KBM-7 (cell line): ENCODE measurements at places on chromosomes 3 and 15.
A peak's percentile ranks its signal among the peaks of the same experiment; 100 is the strongest.

- DNase-seq, result no peak
These were observed 171.5 kb downstream of the IL5RA start for GRCh38 chr3:2938711-2939110.

DNA sequence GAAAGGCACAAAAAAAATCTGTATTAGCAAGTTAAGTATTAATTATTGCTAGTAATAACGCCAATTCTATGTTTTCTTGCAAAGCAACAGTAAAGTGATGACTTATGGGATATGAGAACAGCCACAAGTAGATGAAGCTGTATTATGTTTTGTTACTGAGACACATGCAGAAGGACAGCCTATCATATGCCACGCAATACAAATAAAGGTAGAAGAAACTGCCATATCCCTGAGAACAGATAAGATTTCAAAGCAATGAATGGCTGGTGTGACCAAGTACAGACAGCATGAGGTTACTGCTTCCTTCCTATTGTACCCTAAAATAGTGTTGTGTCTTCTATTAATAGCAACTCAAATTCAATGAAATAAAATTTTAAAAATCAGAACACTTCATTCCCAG, 26.7 kb downstream of the STAG1 start:
- no peak for DNase-seq

GRCh38 chr3:189512039-189512438, 119.2 kb upstream of the TP63 start:
- DNase-seq, result peak; percentile 7

DNA sequence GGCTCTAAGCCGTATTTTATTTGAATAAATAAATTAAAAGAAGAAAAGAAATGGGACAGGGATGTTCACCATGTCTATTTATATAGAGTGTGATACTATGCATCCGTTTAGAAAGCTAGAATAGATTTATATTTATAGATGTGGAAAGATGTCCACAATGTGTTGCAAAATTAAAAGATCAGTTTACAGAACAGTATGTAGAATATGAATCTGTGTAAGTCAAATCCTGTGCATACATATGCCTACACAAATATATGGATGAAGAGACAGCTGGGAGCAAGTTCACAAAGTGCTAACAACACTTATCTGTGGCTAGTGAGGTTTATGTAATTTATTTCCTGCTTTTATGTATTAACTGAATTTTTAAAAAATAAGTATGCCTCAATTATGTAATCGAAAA, 25.4 kb upstream of the SLMAP start:
- no peak for DNase-seq

DNA sequence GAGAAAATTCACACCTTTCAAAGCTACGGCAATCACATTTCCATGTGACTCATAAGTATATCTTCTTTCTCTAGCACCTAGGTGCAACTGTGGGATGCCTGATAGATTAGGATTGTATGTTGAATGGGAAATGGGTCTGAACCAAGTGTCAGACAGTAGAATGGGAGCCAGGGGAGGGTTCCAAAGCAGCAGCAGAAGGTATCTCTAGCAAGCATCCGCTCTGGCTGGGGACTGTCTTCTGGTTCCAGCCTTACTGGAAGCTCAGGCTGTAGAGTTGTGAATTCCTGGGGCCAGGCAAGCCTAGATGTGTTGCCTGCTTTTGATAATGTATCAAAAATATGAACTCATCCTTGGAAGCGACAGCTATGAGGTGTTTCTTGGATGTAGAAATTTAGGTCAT, 2.1 kb upstream of the CHL1 start:
- no peak for DNase-seq

DNA sequence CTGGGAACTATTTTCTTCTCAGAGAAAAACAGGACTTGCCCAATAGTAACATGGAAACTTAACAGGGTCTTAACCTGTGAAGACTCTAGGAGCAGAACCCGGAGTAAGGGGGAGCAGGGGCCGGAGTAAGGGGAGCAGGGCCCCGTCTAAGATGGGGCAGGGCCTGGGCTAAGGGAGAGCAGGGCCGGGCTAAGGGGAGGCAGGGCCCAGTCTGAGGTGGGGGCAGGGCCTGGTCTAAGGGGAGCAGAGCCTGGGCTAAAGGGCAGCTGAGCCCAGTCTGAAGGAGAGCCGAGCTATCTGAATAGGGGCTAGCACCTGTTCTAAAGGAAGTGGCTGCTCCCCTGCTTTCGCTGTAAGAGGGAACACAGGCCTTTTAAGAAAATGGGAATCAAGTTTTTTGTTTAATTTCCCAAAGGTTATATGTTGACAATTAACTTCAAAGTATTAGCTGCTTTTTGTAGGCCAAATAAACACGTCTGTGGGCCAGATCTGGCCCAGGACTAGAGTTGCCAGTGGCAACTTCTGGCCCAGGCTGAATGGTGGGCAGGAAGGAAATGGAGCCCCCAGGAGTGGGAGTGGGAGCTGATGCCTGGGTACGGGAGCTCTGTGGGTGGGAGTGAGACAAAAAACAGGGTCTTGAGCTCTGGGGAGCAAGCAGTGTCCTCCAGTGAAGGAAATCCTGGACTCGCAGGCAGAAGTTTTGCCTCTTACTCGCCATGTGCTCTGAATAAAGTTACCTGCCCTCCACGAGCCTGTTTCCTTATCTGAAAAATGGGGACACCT, 32.5 kb downstream of the CSPG4 start:
- DNase-seq, result no peak

DNA sequence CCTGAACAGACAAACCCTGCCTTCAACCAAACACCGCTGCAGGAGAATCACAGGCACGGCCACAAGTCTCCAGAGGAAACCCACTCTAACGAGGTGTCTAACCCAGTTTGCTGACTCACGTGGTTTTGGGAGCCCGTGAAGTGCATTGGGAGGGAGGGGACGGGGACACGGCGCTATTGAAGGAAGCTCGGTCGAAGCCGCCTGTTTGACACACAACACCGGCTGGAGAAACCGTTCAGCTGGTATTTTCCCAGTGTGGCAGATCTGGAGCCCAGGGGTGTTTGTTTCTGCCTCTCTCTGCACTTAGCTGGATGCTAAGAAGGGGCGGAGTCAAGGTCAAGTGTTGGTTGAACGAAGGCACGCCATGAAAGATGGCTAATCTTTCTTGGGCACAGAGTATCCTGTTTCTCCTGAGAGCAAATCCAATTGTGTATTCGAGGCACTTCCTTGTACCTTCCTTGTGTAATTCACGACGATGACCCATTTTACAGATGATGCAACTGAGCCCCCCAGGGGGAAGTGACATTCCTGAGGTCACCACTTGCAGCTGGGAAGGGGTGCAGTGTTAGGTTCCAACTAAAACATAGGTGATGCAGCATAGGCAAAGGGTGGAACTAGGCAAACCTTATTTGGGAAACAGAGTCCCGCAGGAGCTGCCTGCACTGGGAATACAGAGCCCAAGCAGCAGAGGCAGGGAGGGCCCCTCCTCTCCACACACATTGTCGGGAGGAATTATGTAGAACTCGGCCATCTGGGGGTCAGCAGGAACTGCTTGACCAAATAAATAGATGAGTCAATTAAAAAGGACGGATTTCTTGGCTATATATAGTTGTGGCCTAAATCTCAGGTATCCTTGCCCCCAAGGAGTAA, 22.5 kb downstream of the SLC6A6 start:
- DNase-seq, result peak; percentile 38

DNA sequence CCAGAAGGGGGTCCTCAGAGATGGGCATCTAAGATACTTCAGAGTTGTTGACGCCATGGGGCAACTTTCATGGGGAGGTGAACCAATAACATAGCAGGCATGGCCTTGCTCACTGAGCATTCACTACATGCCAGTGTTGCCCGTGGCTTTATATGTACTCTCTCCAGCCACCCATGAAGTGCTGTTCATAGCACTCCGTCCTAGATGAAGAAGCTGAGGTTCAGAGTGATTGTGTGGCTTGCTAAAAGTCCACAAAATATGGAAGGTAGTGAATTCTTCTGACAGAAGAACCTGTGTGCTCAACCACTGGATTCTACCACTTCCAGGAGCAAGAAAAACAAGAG, 9.8 kb upstream of the SEMA4B start:
- DNase-seq, result no peak

DNA sequence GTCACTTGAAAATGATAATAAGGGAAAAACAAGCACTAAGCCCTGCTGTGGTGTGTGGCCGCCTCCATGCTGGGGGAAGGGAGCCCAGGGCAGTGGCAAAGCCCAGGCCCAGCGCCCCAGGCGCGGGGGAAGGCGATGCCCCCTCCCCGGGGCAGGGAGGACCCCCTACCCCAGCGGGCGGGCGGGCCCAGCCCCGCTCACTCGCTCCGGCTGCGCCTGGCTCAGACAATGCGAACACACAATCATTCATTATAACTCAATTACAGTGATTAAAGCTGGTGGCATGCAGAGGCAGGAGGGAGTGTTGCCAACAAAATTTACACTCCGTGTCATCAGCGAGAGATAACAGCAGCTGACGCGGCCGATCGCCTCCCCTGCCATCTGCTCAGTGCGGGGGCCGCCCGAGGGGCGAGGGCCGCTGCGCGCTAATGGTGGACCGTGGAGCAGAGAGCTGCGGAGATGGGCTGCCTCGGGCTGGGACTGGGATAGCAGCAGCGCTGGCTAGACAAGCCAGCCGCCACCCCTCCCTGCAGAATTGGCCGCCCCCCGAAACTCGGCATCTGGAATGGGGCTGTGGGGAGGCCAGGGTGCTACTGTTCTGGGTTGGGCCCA, 64.1 kb downstream of the TLE3 start:
- no peak for DNase-seq

DNA sequence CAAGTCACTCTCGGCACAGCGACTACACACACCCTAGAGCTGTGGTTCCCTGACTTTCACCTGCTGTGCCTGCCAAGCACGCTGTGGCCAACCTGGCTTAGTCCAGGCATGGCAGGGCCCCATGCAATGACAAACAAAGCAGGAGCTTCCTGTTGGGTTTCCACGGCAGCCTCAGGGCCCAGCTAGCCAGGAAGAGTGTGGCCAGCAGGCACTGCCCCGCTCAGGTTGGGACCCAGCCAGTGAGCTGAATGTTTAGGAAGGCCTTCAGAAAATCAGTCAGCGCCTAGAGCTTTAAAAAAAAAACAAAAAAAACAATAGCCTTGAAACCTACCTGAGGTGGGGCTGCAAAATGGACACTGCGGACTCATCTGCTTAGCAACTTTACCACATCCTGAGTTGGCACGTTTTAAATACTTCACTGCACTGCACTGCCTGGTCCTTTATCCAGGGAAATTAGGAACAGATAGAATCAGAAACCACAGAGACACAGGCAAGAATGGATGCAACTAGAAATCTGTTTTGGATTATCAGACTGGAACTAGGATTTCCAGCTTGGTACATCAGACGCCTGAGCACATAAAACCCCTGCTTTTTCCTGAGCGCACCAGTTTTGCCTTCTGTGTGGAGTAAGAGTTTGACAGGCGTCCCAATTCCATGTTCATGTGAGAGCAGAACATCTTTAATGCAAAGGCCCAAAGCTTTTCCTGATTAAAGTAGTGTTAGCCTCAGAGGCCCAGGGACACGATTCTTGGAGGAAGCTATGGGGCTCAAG, 36.2 kb upstream of the LDHAL6B start:
- peak; percentile 14 for DNase-seq

GRCh38 chr15:75454471-75455378, 3.2 kb upstream of the SIN3A start:
- peak; percentile 74 for DNase-seq

DNA sequence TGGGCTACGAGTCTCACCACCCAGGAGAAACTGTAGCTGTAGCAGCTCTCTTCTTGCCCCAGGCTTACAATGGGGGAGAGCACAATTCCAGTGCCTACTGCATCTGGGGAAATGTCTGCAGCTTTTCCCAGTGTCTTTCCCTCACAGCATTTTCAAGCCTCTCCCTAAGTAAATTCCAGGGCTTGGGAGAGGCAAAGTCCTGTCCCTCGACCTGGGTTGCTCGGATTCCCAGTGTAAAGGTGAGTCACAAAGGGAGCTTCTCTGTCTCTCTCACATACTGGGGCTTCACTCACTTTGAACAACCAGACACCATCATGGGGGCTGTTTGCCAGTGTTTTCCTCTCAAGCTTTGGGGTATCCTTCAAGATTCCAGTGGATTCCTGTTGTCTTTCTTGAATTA, 689.4 kb upstream of the NAALADL2 start:
- no peak for DNase-seq

DNA sequence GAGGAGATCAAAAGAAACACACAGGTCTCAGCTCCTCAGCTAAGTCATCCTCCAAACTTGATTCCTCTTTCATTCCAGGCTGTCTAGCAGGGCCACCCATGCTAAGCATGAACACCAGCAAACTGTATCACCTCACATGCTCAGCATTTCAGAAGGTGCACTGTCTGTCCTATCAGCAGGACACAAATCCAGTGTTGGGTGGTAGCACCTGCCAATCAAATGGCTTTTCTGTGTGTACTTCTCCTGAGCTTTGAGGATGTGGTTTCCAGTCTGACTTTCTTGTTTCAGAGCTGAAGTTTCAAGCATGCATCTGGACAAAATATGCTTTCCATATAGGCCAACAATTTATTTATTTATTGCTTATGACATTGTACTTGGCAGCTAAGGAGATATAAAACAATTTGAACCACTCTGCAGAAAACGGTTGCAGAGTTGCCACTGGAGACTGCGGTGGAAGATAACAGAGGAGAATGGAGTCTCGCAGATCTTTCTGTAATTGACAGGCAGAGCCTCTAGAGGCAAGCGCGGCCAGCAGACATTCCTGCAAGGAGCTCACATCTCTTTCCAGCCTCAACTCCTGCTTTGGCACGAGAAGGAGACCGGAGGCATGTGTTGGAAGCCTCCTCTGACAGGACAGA, 167.1 kb upstream of the WNT5A start:
- DNase-seq, result no peak

DNA sequence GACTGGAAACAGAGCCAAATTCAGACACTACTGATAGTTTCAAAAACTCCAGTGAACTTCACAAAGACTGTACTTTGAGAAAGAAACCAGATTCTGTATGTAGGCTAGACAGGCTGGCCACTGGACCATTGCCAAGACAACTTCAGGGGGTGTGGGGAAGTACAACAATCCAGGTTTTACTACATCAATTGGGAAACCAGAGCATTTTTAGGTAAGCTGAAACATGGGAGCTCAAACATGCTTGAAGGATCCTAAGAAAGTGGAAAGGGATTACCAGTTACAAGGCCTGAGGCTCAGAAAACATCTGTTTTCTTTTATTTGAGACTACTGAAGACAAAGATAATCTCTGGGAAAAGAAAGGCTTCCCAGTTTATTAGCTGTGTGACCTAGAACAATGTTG, 26.9 kb upstream of the ZNF280D start:
- no peak for DNase-seq

- DNase-seq, result no peak
These were observed 59.9 kb downstream of the SUCNR1 start for GRCh38 chr3:151933234-151933853.

DNA sequence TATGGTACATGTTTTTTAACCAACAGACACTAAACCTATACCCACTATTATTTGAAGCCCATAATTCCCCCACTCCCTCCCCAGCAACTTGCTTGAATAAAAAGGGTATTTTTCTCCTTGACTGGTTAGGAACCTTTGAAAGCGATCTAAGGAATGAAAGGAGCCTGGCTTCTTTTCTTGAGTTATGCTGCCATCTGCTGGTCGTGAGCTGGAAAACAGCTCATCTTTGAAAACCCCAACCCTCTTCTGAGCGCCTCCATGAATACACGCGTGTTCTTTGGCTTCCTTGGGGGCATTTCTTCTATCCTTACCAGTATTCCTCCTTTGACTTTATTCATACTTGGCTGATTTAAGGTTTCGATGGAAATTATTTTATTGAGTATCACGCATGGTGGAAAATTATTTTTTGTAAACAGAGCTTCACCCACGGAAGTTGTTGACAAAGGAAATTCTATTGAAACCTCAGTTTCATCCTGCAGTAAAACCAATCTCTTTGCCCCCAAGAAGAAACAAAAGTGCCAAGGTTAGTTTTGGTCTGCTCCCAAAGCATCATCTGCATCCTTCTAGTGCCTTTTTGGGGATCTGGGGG, 171.6 kb downstream of the SV2B start:
- DNase-seq, result peak; percentile 87

GRCh38 chr3:10999221-11000107, 6.9 kb downstream of the SLC6A1 start:
- no peak for DNase-seq
